Kidney epithelial cell (primary cell): ENCODE measurements at places on chromosomes 2 and 18. TPM values are rescaled to one million over a fixed set of nuclear protein-coding genes. Genes with fewer than 3 reads are reported as not detected.

- DNase-seq: no peak
These were observed 74.6 kb downstream of the KLF7 start for GRCh38 chr2:207091176-207091575.

GRCh38 chr2:88127888-88128653 is at the start of gene FABP1:
Gene FABP1, minus strand, starts transcription at chr2:88128062. Its CDS starts 45 bp downstream, at chr2:88128017.
- DNase-seq: no peak

DNA sequence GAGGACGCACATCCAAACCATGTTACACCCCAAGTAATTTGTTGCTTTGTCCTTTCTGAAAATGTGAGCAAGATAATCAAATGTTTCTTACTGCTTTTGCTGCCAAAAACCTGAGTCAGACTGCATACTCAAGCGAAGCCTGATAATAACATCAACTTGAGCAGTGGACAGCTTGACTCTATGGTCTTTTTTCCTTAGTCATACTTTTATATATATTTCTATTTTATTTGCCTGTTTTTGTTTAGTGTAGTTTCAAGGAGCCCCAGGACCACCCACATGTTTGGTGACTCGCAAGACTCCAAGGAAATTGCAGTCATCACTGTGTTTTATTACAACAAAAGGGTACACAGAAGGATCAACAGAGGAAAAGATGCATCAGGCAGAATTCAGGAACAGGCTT is 688.4 kb upstream of the PIK3C3 start:
- DNase-seq: no peak

DNA sequence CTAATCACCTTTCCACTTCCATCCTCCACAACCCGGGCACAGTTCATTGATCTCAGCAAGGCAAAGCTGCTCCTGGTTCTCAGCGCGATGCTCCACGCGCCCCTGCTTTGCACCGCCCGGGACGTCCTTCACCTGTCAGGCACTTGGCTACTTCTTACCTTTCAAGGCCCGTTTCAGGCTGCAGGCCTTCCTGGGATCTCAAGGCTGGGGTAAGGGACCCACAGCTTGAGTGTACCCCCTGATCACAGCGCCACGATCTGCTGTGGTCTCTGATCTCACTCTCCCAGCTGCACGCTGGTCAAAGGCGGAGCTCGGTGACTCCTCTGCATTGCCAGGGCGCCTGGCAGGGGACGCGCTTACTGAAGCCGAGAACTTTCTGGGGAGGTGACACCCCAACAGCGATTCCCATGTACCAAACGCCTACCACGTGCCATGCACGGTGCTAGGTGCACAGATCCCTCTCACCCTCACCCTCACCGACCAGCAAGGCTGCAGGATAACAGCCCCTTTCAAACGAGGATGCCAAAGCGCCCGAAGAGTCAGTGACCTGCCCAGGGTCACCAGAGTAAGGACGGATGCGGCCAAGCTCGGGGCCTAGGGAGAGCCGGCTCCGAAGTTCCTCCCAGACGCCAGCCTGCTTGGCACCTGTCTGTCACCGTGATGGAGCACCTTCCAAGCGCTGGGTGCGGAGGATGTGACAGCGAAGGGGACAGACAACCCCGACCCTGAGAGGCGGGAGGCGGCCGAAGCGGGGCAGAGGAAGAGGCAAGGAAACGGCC is 818 bp downstream of the ITGB1BP1 start:
- no peak for DNase-seq

- DNase-seq: no peak
These were observed 123.9 kb downstream of the MC4R start for GRCh38 chr18:60248336-60249330.

- no peak for DNase-seq
These were observed 55.5 kb downstream of the DPP4 start for GRCh38 chr2:162018530-162018929.

GRCh38 chr2:207203056-207203455 is 37.3 kb upstream of the KLF7 start:
- no peak for DNase-seq

GRCh38 chr2:228624733-228625132 is 443.2 kb upstream of the SPHKAP start:
- DNase-seq: no peak

DNA sequence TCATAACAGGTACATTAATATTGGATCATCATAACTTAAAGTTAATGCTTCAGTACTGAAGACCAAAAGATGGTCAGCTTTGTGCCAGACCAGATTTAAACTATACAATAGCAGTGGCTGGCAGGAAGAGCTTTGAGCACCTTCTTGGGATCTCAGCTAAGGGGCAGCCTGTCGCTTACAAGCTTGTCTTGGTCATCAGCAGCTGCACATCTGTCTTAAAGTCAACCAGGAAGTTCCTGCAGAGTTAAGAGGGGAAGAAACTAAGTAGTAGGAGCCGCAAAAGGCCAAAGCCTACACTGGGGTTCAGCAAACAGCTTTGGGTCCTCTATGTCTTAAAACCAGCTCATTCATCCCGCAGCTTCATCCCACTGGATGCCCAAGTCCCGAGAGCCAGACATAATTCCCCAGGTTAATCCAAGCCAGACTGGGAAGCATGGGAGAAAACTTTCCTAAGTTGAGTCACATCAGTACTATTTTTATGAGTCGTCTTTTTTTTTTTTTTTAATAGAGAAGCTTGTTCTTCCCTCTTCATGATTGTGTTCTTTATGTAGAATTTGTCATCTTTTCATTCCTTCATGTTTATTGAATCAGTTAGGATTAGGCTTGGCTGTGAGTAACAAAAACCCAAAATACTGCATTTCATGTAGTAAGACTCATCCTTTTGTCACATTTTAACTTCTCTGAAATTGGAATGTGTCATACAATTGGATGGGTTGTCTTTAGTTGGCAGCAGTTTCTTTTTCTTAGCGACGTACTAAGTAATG is 59.3 kb downstream of the SERTAD2 start:
- no peak for DNase-seq

GRCh38 chr2:104033399-104033798 is 820.5 kb upstream of the POU3F3 start:
- DNase-seq: no peak

The GCG gene
- not detected in 2 replicates for total RNA-seq

The XDH gene
- total RNA-seq: 4.4 and 4.9 TPM in 2 replicates

The ARL4C gene
- 115 and 120 TPM in 2 replicates for total RNA-seq
